ENCODE measurements at places on chromosomes 4 and X. TPM values are rescaled to one million over a fixed set of nuclear protein-coding genes. Genes with fewer than 3 reads are reported as not detected.

GRCh38 chr4:45897946-45898585 is 225.8 kb downstream of the GABRG1 start:
- DNase-seq = no peak
- H3K4me1 ChIP-seq = no peaks in the 10 kb centered on the region
- no peaks in the 10 kb centered on the region for H3K27me3 ChIP-seq
- no peaks in the 10 kb centered on the region for H3K36me3 ChIP-seq
- H3K27ac ChIP-seq = no peak overlapping the region

GRCh38 chr4:114386637-114387233 is 211.9 kb upstream of the UGT8 start:
- H3K27ac ChIP-seq = no peak overlapping the region
- peak; percentile 23 for DNase-seq
- H3K4me3 ChIP-seq = no peak overlapping the region
- no peaks in the 10 kb centered on the region for H3K27me3 ChIP-seq

GRCh38 chrX:147899379-147900114 is 12.2 kb upstream of the FMR1 start:
- no peak for DNase-seq
- H3K4me1 ChIP-seq = peaks cover 13% of the 10 kb centered on the region
- no peak overlapping the region for H3K4me3 ChIP-seq
- no peaks in the 10 kb centered on the region for H3K27me3 ChIP-seq
- no peak overlapping the region for H3K27ac ChIP-seq
- peaks cover 3% of the 10 kb centered on the region for H3K36me3 ChIP-seq

GRCh38 chr4:128068918-128069317 is 7.8 kb downstream of the LARP1B start:
- H3K27me3 ChIP-seq = no peaks in the 10 kb centered on the region
- no peak for DNase-seq
- H3K27ac ChIP-seq = no peak overlapping the region
- H3K36me3 ChIP-seq = no peaks in the 10 kb centered on the region

DNA sequence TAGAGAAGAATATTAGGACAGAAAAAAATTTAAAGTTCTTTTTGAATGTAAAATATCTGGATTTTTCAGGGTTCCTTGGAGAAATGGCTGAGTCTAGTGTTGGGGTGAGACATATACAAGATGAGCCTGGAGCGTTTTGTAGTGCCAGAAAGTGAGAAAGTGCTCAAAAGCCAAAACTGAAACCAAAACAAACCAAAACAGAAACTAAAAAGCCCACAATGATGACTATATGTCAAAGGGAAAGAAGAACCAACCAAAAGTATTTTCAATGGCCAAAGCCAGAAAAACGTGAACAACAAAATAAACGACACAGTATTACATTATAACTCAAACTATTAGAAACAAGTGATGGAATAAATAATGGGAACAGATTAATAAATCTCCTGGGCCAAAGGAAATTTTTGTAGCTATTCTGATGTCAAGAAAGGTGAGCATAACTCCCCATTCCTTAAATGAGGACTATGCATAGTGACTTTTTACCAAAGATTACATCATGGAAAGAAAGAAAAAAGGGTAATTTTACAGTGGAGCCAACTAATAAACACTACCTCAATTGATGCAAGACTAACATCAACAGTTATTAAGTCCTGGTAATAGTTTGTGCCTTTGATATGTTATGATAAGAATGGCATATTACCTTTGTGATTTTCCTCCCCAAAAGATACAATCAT is 1137.6 kb downstream of the C4orf33 start:
- H3K4me1 ChIP-seq = no peaks in the 10 kb centered on the region
- DNase-seq = no peak
- H3K4me3 ChIP-seq = no peak overlapping the region
- H3K27me3 ChIP-seq = no peaks in the 10 kb centered on the region

GRCh38 chr4:15078682-15079642 is 76.7 kb downstream of the CPEB2 start:
- no peak for DNase-seq
- no peak overlapping the region for H3K27ac ChIP-seq
- no peak overlapping the region for H3K4me3 ChIP-seq
- no peaks in the 10 kb centered on the region for H3K27me3 ChIP-seq
- no peaks in the 10 kb centered on the region for H3K4me1 ChIP-seq

- DNase-seq = no peak
- H3K4me3 ChIP-seq = no peak overlapping the region
- H3K36me3 ChIP-seq = peaks cover 3% of the 10 kb centered on the region
- H3K4me1 ChIP-seq = no peaks in the 10 kb centered on the region
- no peaks in the 10 kb centered on the region for H3K27me3 ChIP-seq
- no peak overlapping the region for H3K27ac ChIP-seq
Observed at GRCh38 chrX:9327086-9327746, 137.6 kb upstream of the TBL1X start.

DNA sequence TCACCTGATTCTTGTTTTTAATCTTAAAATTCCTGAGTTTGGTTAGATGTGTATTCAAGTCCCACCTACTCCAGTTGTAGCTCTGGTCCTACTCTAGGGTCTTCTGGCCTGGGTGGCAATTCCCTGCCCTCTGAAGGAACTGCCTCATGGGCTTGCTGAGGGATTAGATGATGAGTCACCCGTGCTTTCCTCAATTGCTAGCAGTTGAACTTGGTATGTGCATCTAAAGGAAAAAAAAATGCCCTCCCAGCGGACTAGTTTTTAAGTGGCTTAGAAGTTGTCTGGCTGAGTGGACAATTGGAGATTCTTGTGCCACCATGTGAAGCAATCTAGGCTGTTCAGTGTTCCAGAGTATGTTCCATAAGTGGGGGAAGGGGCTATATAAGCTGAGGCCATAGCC is 127.0 kb downstream of the CCNG2 start:
- no peak overlapping the region for H3K4me3 ChIP-seq
- no peak for DNase-seq
- peaks cover 46% of the 10 kb centered on the region for H3K27me3 ChIP-seq
- no peaks in the 10 kb centered on the region for H3K36me3 ChIP-seq

GRCh38 chr4:84413480-84413879 is 85.6 kb downstream of the NKX6-1 start:
- no peak overlapping the region for H3K27ac ChIP-seq
- H3K4me1 ChIP-seq = peaks cover 13% of the 10 kb centered on the region

DNA sequence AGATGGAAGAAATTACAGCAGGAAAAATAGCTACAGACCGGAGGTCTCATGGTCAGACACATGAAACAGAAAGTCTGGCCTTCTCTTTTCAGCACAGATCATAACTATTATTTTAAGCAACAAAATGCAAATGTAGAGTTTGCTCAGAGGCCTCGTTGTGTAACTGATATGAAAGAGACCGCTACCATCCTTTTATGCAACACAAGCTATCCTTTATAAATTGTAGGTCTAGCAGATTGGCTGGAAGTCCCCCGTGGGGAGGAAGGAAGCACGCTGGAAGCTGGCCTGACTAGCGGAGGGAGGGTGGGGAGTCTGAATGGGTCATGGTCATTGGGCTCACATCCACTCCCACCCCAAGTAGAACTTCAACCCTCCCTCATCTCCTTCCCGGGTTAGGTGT is 27.7 kb downstream of the DMP1 start:
- no peak for DNase-seq
- H3K27ac ChIP-seq = no peak overlapping the region
- H3K36me3 ChIP-seq = peaks cover 20% of the 10 kb centered on the region
- peaks cover 11% of the 10 kb centered on the region for H3K4me1 ChIP-seq
- H3K4me3 ChIP-seq = no peak overlapping the region

DNA sequence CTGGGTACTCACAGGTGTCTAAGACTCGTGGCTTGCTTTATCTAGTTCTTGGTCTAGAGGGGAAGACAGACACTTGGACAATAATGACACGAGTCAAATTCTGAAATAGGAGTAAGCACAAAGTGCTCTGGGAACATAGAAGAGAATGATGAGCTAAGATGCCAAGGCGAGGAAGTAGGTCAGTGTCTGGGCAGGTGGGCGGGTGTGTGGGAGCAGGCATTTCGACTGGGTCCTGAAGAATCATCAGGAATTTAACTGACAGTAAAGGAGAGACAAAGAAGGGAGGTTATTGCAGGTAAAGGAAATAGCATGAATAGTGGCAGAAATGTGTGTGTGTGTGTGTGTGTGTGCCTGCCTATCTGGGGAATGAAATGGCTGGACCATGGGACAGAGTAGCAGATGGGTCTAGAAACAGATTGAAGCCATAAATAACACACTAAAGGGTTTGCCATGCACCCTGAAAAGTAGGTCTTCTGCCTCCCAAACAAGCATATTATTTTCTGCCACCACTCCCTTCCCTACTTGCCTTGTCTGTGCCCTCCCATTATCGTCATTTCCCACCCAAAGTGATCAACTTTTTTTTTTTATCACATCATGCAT is 58.4 kb upstream of the SLC25A43 start:
- no peak overlapping the region for H3K27ac ChIP-seq
- H3K4me1 ChIP-seq = no peaks in the 10 kb centered on the region
- peaks cover 2% of the 10 kb centered on the region for H3K36me3 ChIP-seq
- no peak for DNase-seq
- peaks cover 2% of the 10 kb centered on the region for H3K27me3 ChIP-seq

GRCh38 chrX:65999563-66000148 is 40.2 kb downstream of the VSIG4 start:
- H3K4me3 ChIP-seq = no peak overlapping the region
- H3K36me3 ChIP-seq = no peaks in the 10 kb centered on the region
- H3K4me1 ChIP-seq = peaks cover 9% of the 10 kb centered on the region
- H3K27ac ChIP-seq = no peak overlapping the region

- no peaks in the 10 kb centered on the region for H3K27me3 ChIP-seq
- H3K27ac ChIP-seq = no peak overlapping the region
- no peaks in the 10 kb centered on the region for H3K4me1 ChIP-seq
- H3K4me3 ChIP-seq = no peak overlapping the region
- DNase-seq = no peak
Observed at GRCh38 chrX:6856471-6856870, 291.0 kb upstream of the STS start.

DNA sequence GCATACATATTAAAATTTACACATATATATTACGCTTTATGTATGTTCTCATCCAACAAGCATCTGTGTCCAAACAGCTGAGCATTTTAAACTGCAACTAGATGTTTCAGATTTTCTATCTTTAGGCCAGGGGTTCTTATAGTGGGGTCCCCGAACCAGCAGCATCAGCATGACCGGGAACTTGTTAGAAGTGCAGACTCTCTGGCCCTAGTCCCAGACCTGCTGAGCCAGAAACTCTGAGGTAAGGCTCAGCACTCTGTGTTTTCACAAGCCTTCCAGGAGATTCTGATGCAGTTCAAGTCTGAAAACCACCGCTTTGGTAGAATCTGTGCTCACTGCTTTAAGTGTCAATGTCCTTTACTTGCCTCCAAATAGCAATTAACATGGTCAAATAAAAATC is 266.2 kb upstream of the CASK start:
- DNase-seq = no peak
- H3K36me3 ChIP-seq = peaks cover 3% of the 10 kb centered on the region
- H3K27me3 ChIP-seq = no peaks in the 10 kb centered on the region
- H3K4me3 ChIP-seq = no peak overlapping the region
- H3K4me1 ChIP-seq = peaks cover 4% of the 10 kb centered on the region

DNA sequence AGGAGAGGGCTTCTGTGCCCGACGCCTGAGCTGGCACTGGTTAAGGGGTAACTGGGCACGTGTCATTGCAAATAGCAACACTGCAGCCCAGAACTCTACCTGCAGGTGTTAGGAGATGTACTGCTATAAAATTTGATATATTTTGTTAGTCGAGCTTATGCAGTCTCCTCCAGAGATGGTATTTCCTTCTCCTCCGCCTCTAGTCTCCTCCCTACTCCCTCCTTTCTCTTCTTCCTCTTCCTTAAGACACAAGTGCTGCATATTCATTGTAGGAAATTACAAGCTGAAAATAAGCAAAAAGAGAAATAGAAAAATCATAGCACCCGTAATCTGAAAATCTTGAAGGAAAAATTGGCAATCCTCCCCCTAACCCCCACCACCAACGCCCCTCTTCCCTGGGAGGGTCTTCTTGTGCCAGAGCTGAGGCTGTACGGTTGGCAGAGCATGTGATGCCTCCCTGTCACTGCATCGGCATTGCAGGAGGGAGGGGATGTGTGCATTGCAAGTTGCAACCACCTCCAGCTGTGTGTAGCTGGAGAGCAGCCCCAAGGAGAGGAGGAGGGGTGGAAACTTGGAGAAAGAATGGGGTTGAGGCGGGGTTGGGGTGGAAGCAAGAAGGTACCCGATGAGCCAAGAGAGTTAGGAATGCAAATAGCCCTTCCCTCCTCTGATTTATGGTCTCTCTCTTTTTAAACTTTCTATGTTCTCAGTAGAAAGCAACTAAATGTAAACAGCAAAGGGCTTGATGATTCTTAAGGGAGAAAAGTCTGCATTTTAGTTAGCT is 48.3 kb upstream of the MND1 start:
- no peak for DNase-seq
- H3K27me3 ChIP-seq = no peaks in the 10 kb centered on the region
- no peak overlapping the region for H3K4me3 ChIP-seq
- peak overlapping the region; percentile 45 for H3K27ac ChIP-seq
- peaks cover 58% of the 10 kb centered on the region for H3K36me3 ChIP-seq

The WDFY3 gene
- 53.5 TPM for total RNA-seq

The PCDH10 gene
- 3.8 TPM for total RNA-seq

The HMX1 gene
- total RNA-seq = 1.1 TPM

The DCX gene
- 80.8 TPM for total RNA-seq

The CTAG1B gene
- not detected for total RNA-seq

The C1QTNF7 gene
- not detected for total RNA-seq

The DCAF12L2 gene
- 3.3 TPM for total RNA-seq

The GIMD1 gene
- not detected for total RNA-seq

The ARHGAP36 gene
- 1.8 TPM for total RNA-seq

Measured in neural crest cell (in vitro differentiated cells).